ENCODE measurements at places on chromosomes 3 and 15.

DNA sequence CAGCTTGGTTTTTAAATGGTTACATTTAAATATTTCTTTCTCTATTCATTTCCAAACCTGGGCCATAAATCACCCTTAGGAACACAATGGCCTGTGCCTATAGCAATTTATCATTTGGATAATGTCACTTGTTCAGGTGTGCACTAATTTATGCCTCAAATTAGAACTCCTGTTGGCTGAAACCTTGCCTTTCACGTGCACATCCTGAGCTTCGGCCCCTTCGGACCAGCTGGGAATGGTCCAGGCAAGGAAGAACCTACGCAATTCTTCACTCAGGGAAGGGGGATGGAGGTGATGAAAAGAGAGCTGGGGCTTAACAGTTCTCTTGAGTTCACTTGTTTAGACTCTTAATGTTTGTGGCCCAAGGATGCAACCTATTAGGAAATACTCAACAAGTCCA, 324.1 kb upstream of the ICE2 start:
- no peak for DNase-seq

DNA sequence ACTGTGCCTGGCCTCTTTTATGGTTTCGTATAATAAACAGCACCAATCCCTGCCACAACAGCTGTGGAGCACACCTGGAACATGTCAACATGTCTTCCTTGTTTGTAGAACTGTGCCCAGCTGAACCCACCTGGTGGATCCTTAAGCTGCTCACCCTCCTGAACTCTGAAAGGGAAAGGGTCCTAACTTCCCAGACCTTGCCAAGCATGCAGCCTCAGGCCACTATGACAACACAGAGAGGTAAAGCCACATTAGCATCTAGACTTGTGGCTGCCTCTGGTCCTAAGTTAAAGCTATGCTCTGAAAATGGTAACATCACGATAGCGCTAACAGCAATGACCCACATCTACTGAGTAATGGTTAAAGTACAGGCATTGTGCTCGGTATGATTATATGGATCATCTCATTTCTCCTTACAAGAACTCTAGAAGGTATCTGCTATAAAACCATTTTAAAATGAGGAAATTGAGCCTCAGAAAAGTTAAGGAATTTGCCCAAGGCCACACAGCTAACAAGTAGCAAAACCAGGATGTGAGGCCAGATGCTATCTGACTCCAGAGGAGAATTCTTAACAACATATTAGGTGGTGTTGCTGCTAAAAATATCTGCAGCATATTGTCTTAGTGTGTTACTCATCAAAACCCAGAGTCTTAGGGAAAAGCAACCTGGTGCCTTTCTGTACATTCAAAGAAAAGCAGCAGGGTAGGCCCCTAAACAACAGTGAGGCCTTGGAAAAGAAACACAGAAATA, 23.1 kb upstream of the HERC1 start:
- DNase-seq = peak; percentile 92

GRCh38 chr3:44516230-44516629, 38.8 kb upstream of the ZNF445 start:
- no peak for DNase-seq

- DNase-seq = no peak
Measured at GRCh38 chr3:184381261-184382224, 1.7 kb downstream of the CHRD start.

DNA sequence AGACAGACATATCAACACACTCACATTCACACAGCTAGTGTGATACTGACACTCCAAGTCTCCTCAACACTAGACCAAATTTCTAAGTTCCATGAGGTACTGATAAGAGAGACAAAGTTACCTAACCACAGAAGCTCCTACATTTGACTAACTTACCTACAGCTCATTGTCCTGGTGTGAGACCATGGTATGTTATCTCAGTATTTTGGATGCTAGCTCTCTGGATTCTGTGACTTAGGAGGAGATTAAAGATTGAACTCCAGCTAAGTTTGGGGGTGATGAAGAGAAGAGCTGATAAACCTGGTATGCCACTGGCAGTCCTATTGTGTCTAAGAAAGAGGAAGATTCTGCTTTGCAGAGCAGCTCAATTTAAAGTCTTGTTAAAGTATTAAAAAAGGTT, 144.0 kb upstream of the MYRIP start:
- no peak for DNase-seq

DNA sequence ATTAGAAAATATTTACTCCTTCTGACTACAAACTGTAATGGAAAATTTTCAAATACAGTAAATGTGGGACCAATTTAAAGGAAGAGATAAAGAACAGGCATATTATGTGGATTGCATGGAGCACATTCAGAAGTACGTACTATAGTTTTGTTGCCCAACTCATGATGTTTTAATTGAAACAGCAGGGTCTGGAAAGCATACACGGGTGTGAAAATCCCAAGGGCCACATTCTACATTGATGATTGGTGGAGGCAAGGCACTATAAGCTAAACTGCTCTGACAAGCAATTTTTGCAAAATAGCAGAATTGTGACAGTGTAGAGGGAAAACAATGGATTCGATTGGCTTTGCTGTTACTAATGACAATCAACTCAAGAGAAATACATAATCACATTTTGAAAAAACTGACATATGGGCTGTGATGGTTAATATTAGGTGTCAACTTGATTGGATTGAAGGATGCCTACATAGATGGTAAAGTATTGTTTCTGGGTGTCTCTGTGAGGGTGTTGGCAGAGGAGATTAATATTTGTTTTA, 458.6 kb downstream of the PYDC2 start:
- DNase-seq = no peak

DNA sequence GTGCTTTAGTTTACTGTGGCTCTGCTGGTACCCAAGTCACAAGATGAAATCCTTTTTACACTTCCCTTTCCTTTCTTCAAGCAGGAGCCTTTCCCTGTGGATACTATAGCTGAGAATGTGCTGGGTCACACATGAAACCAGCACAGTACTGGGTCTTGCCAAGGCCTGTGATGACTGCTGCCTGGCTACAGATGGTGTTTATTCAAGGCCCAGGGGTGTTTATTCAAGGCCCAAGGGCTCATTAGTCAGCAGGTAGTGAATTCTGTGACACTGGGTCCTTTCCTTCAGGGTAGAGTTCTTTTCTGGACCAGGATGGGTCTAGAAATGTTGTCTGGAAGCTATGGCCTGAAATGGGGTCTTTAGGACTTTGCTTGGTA, 99.4 kb downstream of the SH3GL3 start:
- no peak for DNase-seq

DNA sequence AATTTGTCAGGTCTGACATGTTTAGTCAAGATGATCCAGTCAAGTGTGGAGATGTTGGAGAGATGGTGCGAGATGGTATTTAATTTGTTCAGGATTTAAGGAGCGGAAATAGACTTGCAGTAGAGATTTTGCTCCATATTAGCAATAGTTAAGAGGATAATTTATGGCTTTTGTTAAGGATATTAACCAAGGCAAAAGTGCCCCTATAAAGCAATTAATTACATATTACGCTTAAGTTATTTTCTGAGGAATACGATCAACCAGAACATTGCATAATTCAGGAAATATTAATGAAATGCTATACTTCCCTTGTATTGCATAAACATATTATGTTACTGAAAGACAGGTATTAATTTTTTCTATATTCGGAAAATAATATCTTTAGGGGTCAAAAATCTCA, 83.9 kb downstream of the ZIC1 start:
- no peak for DNase-seq

DNA sequence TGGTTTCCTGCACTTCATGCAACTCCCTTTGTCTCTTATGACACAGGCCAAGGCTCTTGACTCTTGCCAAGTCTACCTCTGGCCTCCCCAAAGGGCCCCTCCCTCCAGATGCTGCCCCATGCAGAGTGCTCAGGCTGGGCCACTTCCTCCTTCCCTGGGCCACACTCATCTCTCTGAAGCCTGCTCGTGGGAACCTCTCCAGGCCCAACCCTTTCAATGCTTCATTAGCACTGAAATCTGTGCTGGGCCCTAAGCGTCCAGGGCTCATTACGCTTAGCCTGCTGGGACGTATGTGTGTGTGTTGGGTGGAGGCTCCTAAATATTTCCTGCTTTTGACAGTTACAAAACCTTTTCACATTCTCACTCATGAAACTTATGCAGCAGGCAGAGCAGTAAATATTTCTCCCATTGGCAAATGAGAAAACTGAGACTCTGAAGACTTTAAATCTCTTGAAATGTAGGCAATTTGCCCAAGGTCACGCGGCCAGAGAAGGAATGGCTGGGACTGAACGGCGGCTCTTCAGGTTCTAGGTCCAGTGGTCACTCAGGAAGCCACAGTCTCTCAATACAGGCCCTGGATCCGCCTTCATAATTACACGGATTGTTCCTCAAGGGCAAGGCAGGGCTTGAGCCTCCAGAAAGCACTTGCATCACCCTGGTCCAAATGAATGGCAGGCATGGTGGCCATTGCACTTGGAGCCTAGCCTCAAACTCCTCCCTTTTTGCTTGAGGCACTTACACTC, 241.7 kb upstream of the HES1 start:
- DNase-seq = no peak

DNA sequence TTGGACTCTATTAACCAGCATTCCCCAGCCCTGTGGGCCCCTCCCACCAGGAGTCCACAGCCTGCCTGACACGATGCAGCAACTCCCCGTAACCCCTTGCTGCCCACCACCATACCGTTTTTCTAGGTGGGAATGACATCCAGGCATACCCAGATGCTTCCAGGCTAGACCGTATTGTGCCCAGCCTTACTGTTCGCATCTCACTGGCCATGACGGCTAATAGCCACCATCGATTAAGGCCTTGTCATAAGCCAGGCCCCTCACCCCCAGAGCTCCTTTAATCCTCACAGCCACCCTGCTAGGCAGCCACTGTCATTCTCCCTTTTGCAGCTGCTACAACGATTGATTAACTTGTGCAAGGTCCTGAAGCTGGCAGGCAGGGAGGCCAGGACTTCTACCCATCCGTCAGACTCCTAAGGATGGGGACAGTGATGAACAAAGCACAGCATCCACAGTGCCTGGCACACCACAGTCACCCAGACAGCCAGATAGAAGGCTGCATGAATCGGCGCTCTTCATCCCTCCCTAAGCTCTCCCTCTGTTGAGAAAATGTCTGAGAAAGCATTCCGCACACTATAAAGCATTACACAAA, 60.0 kb upstream of the FLNB start:
- no peak for DNase-seq

- no peak for DNase-seq
Measured at GRCh38 chr3:13772321-13772745, 107.5 kb downstream of the WNT7A start.

DNA sequence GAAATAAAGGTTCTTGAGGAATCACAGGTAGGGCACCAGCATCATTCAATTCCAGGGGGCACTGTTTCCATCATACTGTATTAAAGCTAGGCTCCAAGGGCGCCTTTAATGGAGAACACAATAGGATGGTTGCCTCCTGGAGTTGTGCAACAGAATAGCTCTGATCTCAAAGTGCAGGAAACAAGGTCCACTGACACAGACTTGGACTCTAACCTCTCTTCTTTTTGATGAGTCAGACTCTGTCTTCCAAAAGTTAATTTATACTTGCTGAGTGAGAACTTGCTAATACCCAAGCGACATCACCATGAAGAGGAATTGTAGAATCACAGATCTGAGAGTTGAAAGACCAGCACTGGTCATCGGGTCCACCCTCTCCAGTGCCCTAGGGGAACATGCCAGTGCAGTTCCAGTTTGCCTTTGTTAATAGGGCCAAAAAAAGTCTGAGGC, 94.4 kb upstream of the PHLDB2 start:
- peak; percentile 67 for DNase-seq

DNA sequence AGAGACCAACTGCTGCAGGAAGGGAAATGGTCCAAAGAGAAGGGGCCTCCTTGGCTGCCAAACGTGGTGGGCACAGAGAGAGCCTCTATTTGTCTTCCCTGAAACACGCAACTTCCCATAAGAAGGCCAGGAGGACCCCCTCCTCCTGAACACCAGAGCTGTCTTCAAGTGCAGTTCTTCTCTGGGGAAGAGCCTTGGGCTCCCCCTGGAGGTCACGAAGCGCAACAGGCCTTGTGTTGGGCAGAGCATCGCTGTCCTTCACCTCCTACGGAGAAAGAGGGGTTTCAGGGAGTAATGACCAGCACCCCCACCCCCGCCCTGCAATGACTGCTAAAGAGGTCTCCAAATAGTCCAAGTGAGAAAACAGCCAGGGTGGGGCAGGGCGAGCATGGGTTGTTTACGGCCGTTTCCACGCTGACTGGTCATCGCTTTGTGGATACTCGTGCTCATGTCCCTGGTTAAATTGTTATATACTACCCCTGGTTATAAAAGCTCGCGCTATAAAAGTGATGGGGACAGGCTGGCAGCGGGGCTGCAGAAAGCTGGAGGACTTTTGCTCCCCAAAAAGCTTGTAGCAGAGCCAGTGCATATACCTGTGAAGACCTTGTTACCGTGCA, 397.5 kb upstream of the ATP10A start:
- DNase-seq = peak; percentile 40

- peak; percentile 46 for DNase-seq
Measured at GRCh38 chr3:188554404-188554803, 400.4 kb downstream of the LPP start.

- DNase-seq = peak; percentile 19
Measured at GRCh38 chr3:74500257-74500656, 114.2 kb downstream of the CNTN3 start.

DNA sequence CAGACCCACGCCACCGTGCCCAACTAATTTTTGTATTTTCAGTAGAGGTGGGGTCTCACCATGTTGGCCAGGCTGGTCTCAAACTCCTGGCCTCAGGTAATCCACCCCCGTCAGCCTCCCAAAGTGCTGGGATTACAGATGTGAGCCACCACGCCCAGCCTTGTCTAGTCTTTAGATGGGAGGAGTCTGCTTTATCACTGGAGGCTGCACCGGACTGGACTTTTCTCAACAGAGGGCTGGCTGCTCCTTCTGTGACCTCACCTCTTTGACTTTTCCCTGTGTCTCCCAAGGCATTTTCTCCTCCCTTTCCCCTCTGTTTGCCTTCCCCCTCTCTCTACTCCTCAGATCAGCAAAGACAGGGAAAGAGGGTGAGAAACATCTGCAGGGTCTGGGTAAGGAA, 28.5 kb downstream of the SLCO2A1 start:
- no peak for DNase-seq

GRCh38 chr3:80238606-80239005, 470.8 kb upstream of the ROBO1 start:
- no peak for DNase-seq

GRCh38 chr3:4995500-4996053, 16.3 kb downstream of the BHLHE40 start:
- DNase-seq = peak; percentile 81

GRCh38 chr3:113829576-113830354, 8.8 kb upstream of the GRAMD1C start:
- DNase-seq = no peak

DNA sequence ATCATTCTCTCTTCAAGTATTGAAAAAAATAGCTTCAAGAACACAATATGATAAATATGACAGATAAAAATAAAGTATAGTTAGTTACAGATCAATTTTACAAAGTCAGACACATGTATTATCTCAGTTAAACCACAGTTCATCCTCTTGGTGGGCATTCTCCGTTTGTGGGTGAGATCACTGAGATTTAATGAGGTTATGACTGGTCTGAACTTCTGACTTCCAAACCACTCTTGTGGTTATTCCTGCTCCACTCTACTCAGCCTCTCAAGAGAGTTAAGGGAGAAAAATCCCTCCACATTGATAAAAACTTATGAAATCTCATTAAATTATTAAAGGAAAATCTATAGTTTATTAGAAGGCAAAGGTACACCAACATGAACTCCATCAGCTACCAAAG, 229.9 kb upstream of the LRTM1 start:
- DNase-seq = peak; percentile 75

GRCh38 chr3:18758047-18758704, 333.0 kb upstream of the SATB1 start:
- DNase-seq = no peak

All from EH (cell line).